ENCODE measurements at places on chromosomes 3 and 15. TPM values are rescaled to one million over a fixed set of nuclear protein-coding genes. Genes with fewer than 3 reads are reported as not detected.

- DNase-seq, result peak; percentile 42
These were observed 4.2 kb downstream of the ABTB1 start for GRCh38 chr3:127676921-127677351.

DNA sequence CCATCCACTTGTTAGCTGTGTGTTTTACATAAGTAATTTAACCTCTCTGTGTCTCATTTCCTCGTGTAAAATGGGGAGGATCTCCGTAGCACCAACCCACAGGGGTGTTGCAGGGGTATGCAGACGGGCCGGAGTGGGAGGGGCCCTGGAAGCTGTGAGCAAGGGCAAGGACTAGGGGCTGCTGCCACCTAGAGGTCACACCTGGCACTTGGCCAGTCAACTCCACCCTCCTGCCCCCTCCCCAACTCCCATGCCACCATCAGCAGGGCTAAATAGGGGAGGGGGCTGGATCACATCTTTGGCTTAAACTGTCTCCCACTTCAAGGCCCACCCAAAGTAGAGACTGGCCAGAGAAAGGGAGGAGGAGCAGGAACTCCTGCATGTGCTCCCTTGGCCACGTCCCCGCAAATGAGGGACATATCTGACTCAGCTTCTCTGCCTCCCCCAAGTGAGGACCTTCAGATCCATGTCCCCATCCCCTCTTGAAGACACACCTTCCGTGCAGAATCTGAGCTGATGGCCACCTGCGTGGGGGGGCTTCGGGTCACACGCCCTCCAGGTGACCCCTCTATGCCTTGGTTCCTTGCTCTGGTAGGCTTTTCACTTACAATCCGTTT is 2.6 kb downstream of the CCDC9B start:
- DNase-seq, result peak; percentile 82

- DNase-seq, result no peak
These were observed 203.0 kb upstream of the IGF1R start for GRCh38 chr15:98445315-98445714.

- no peak for DNase-seq
These were observed 30.4 kb downstream of the TRIM71 start for GRCh38 chr3:32848215-32848614.

DNA sequence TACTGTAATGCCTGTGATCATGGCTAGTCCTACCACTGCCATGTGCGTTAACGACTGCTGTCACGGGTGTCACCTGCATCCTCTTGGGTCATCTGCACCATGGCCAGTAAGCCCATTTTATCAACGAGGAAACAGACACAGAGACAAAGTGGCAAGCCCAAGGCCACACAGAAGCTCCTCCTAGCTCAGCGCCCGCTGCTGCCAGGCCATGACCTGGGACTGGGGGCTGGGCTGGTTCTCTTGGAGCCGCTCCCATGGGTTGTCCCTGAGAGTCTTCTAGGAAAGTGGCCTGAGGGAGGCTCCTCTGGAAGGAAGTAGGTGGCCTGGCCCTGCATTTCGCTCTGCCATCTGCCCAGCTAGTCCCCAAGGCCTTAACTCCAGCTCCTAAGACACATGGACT is 4.9 kb downstream of the DUSP7 start:
- no peak for DNase-seq

Gene KLHDC8B
- 12.2 TPM for total RNA-seq

Gene ATP8B4
- total RNA-seq, result 8.5 TPM

Gene CDC25A
- 0.42 TPM for total RNA-seq

All from right lobe of liver (tissue), 6 donors.